Karpas-422 (cell line): ENCODE measurements at places on chromosomes 1 and 21. TPM values are rescaled to one million over a fixed set of nuclear protein-coding genes. Genes with fewer than 3 reads are reported as not detected.

DNA sequence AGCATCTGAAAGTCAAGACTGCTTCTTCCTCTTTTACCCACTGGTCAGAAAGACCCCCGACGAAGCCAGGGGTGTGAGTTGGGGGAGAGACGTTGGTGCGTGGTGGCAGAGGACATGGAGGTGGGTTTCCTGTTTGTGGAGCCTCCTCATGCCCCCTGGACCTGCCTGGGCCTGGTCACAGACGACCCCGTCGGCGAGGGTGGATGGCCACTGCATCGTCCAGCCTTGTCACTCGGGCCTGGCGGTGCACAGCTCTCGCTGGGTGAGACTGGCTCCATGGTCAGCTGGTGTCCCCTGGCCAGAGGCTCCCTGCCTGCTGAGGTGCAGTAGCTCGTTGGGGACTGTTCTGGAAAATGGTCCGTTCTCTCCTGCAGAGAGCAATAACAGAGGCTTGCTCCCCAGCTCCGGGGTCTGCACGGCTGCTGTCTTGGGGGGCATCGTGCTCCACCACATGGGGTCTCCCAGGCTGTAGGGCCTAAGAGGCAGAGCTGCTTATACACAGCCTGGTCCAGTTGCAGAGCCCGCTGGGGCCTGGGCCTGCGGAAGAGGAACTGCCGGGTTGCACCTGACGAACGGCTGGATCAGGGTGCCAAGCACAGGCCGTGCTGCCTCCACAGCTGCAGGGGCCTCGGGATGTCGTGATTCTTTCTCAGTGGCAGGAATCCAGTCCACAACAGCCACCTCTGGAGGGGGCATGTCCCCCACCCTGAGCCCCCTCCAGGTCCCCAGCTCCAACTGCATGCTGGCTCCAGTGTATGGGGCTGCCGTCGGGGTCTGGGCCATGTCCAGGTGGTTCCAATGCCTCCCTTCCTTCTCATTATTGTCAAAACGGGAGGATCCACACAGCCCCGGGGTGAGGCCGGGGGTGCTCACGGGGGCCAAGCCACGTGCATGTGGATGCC is 18.0 kb upstream of the ACTRT2 start:
- H3K4me3 ChIP-seq, result no peak overlapping the region
- H3K27ac ChIP-seq, result no peak overlapping the region
- H3K4me1 ChIP-seq, result no peaks in the 10 kb centered on the region

DNA sequence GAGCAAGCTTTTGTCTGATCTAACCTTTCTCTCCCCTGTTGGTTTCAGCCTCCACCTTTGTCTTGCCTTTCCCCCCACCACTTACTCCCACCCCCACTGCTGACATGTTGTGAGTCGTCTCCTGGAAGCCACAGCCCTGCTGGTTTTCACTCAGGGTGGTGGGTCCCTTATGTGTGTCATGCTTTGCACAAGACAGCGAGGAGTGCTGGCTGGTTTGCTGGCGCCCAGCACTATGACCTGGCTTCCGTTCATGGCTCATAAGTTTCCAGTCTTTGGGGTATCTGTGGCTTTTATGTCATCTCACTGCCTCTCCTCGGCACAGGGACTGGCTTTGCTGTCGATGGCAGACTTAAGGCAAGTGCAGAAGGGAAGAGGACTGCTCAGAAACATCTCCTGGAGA is 177.7 kb downstream of the KIF26B start:
- H3K4me3 ChIP-seq, result no peak overlapping the region
- no peak for DNase-seq
- no peaks in the 10 kb centered on the region for H3K27me3 ChIP-seq
- no peaks in the 10 kb centered on the region for H3K36me3 ChIP-seq
- no peaks in the 10 kb centered on the region for H3K4me1 ChIP-seq

PLA2G2C gene
- not detected in 2 replicates for total RNA-seq

- DNase-seq, result no peak
- H3K36me3 ChIP-seq, result no peaks in the 10 kb centered on the region
- no peaks in the 10 kb centered on the region for H3K4me1 ChIP-seq
- H3K27ac ChIP-seq, result no peak overlapping the region
These were observed 46.9 kb downstream of the KIF21B start for GRCh38 chr1:200976634-200977033.

C1orf141 gene
- not detected in 2 replicates for total RNA-seq

GRCh38 chr1:201790261-201790660 is 38.7 kb upstream of the IPO9 start:
- no peaks in the 10 kb centered on the region for H3K4me1 ChIP-seq
- no peak for DNase-seq
- no peak overlapping the region for H3K27ac ChIP-seq
- no peaks in the 10 kb centered on the region for H3K36me3 ChIP-seq
- no peak overlapping the region for H3K4me3 ChIP-seq

DNA sequence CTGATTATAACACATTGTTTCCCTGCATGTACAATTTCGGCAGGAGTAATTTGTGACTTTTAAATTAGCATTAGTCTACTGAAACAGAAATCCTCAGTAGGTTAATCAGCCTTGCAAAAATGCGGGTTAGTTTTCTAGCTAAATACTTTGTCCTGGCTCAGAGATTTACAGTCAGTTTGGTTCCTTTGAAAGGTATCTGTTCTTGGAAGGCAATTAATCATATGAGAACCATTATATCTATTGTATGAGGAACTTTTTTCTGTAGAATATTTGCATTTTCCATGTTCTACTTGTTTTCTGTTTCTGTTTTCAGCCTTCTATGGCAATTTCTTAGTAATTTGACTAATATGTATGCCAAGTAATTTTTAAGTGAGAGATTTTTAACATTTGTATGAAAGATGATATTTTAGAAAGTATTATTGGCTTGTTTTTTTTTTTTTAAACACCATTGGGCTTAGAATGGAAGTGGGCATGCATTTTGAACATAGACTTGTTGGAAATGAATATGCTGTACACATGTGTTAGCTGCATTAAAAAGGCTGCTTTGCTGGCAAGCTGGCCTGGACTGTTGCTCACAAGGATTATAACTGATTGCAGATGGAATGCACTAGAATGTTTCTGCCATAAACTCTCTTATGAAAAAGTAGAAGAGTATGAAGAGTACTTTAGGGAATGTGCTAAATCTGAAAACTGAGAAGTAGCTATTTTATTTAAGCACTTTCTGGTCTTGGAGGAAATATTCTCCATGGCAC is 26.2 kb downstream of the KIF1B start:
- no peak overlapping the region for H3K4me3 ChIP-seq
- peaks cover 5% of the 10 kb centered on the region; the same call in 1 of the 2 replicates for H3K4me1 ChIP-seq
- no peaks in the 10 kb centered on the region for H3K27me3 ChIP-seq
- no peaks in the 10 kb centered on the region for H3K36me3 ChIP-seq
- DNase-seq, result no peak

GRCh38 chr1:94349853-94350252 is 68.3 kb upstream of the ABCD3 start:
- no peaks in the 10 kb centered on the region for H3K27me3 ChIP-seq
- no peaks in the 10 kb centered on the region for H3K36me3 ChIP-seq
- H3K4me1 ChIP-seq, result no peaks in the 10 kb centered on the region
- DNase-seq, result no peak
- no peak overlapping the region for H3K4me3 ChIP-seq
- H3K27ac ChIP-seq, result no peak overlapping the region

RNU1-1 gene
- total RNA-seq, result under 0.01 TPM in 2 replicates

SH2D1B gene
- not detected in 2 replicates for total RNA-seq
